Ammon's horn (tissue), 1 donor: ENCODE measurements at places on chromosomes 7 and 10.

GRCh38 chr7:77321300-77321699 is 94.8 kb downstream of the GSAP start:
- DNase-seq, result peak; percentile 45

- peak; percentile 25 for DNase-seq
Measured at GRCh38 chr10:31756729-31757110, 171.9 kb downstream of the ARHGAP12 start.

DNA sequence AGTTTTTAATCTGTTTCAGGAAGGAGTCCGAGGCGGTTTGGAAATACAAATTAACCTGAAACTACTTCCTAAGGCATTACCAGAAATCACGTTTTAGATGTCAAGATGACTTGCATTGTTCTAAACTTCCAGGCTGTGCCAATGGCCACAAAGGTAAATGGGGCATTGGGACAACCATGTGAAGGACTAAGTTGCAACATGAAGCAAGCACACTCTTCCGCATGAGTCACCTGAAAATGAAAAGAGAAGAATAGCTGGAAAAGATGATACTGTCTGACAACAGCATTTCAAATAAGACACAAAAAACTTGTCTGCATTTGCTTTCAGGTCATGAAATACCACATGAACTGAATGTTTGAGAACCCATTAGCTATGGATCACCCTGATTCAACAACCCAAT is 262.1 kb downstream of the AHR start:
- DNase-seq, result no peak

- no peak for DNase-seq
Measured at GRCh38 chr10:13628661-13629060, 41.9 kb downstream of the PRPF18 start.

DNA sequence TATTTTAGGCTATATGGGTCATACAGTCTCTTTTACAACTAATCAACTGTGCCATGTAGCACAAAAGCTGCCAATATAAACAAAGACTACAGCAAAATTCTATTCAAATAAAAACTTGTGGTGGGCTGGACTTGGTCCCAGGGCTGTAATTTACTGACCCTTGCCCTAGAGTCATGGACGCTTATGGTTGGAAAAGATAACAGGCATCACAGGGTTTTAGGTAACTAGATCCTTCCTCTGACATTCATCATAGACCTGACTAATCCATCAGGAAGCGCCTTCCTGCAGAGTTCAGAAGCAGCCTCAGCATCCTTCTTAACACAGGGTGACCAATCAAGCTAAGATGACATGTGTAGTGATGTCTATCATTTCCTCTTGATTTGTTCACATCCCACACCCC is 40.2 kb upstream of the GPAM start:
- DNase-seq, result no peak

DNA sequence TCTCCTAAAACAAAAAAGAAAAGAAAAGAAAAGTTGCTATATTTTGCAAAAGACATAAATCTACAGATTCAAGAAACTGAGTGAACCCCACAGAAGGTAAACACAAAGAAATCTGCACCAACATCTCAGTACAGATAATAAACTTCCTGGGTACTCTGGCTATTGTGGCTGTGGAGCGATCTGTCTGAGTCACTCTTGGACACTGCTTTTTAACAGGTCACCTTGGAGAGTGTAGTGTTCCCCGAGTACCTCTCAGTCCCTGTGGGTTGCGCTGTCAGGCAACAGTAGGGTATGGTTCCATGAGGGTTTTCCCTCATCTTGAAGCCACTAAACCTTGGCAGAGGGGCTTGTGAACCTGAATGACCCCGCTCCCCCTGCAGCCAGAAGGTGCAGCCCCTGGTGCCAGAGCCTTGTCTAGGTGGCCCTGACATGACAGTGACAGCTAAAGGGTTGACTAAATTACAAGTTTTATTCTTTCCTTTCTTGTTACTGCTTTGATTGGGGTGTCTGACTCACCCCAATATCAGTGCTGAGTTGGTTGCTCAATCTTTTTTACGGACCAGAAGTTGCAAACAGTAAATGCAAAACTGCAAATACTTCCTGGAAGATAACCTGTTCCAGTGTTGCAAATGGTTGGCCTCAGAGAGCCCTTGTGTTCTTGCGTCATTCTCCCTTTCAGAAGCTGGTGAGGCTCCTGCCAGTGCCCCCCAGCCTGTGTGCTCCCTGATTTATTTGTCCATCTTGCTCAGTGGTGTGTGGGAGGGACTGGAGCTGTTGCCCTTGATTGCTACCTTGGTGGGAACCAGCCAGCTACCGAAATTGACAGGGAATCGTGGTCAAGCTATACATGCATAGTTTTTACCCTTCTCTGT is 30.6 kb downstream of the POR start:
- DNase-seq, result no peak

- peak; percentile 17 for DNase-seq
Measured at GRCh38 chr10:62430881-62431280, 56.7 kb downstream of the ZNF365 start.

DNA sequence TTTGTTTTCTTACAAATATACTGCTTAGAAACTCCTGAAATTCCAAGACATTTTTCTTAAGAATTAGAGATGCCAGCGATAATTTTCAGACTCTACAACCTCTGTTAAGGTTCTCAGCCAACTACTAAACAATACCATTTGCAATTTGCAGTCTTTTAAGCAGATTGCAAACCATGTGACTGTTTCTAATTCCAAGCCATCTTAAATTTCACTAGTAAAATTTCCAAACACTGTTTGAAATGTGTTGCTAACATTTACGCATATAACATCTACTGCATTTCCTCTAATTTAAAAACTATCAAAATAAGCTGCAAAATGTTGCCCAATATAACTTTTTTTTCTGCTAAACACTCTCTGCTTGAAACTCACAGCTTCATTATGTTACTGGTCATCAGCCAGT is 56.0 kb upstream of the MACROH2A2 start:
- DNase-seq, result no peak

DNA sequence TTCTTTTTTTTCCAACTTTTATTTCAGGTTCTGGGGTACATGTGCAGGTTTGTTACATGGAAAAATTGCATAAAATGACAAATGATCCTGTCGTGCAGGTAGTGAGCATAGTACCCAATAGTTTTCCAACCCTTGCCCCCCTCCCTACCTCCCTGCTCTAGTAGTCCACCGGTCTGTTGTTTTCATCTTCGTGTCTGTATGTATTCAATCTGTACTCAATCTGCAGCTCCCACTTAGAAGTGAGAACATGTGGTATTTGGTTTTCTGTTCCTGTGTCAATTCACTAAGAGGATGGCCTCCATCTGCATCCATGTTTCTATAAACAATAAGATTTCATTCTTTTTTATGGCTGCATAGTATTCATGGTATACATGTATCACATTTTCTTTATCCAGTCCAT is 151.3 kb downstream of the C1GALT1 start:
- no peak for DNase-seq

DNA sequence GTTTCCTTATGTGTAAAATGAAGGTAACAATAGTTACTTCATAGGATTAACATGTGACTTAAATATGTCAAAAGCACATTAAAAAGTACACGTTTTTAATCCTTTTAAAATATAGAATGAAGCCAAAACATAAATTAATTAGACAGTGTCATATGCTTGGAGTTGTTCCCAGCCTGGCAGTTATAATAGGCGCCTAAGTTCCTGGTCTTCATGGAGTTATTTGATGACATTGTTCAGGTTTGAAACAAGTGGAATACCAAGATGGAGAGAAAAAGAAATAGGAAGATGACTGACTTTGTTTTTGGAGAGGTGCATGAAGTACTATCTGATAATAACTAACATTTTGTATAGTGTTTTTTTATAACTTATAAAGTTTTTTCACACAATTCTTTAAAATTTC is 67.3 kb downstream of the ZNRF2 start:
- no peak for DNase-seq

DNA sequence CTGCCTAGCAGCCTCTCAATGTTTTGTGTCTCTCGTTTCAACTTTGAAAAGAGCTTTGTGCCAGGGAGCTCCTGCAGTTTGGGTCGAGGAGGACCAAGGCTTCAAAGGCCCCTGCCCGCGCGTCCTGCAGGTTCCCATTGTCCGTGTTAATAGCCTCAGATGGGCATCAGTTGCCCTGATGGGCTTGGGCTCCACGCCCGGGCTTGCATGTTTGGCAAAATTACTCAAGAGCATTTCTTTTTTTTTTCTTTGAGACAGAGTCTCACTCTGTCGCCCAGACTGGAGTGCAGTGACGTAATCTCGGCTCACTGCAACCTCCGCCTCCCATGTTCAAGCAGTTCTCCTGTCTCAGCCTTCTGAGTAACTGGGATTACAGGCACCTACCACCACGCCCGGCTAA is 636.6 kb downstream of the SDK1 start:
- no peak for DNase-seq

- no peak for DNase-seq
Measured at GRCh38 chr7:125112850-125113249, 183.2 kb upstream of the POT1 start.

DNA sequence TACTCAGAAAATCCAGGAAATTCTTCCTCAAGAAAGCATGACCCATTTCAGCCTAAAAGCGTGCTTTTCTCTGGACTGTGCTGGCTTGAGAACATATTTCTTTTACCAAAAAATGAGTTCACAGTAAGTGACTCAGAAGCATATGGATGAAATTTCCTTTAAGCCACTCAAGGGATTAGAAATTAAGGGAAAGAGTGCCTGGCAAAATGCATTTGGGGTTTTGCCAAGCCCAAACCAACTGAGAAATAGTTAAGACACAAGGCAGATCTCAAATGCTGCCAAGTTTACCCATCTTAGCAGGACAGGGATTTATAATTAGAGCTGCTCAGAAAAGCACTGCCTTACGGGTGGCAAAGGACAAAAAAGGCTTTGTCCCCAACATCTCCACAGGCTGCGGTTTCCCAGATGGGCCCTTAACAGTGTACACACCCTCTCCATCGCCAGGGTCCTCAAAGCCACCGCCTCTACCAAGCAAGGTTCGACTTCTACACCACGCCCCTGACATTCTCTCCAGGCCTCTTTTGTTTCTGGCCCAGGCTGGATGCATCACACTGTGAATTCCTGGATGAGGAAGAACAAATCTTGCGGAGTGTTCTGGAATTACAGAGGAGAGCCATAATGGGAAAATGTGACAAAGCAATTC is 30.1 kb upstream of the CDHR3 start:
- DNase-seq, result peak; percentile 42

DNA sequence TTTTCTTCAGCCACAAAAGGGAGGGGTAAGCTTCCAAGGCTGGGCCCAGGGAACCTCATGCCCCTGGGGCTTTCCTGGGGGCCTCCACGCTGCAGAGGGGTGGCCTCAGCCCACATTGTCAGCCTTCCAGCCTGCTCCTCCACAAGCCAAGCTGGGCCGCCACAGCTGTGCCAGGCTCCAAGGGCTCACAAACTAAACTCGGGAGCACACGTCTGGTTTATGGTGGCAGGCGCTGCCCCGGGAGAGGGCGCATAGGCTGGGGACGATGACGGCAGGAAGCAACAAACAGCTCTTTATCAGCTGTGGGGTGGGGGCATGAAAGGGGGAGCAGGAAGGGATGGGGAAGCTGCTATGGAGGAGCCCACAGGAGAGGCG is 6.3 kb upstream of the CDH23 start:
- peak; percentile 83 for DNase-seq

- no peak for DNase-seq
Measured at GRCh38 chr7:154306036-154306435, 253.8 kb downstream of the DPP6 start.

DNA sequence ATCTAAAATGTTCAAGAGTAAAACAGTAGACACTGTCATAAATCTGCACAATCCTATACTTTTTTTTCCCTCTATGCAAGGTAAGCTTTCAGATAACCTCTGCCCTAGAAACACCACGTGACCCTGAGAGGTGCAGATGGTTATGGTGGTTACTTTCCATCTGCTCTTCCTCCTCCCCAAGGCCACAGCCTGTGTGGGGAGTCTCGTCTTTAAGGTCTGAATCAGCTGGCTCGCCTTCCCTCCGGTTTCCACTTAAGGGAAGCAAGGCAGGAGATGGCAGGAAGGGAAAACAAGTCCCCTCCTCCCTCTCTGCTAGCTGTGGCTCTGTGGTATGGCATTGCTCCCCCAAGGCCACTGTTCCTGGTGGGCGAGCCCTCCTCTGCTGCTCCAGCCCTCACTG is 181.8 kb downstream of the GLI3 start:
- DNase-seq, result no peak

DNA sequence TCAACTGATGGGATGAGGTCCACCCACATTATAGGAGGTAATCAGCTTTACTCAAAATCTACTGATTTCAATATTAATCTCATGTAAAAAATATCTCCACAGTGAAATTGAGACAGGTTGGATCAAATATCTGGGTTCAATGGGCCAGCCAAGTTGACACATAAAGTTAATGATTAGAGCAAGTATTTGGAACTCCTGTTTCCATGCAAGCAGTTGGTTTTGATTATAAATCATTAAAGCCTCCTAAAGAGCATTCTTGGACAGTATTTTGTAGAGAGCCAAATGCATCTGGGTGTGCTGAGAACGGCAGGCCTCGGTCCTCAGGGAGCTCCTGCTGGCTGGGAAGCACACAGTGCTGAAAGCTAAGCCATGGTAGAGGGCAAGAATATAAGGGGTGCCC is 126.9 kb upstream of the BTBD16 start:
- no peak for DNase-seq

- DNase-seq, result no peak
Measured at GRCh38 chr7:128944487-128945236, 6.9 kb downstream of the IRF5 start.

DNA sequence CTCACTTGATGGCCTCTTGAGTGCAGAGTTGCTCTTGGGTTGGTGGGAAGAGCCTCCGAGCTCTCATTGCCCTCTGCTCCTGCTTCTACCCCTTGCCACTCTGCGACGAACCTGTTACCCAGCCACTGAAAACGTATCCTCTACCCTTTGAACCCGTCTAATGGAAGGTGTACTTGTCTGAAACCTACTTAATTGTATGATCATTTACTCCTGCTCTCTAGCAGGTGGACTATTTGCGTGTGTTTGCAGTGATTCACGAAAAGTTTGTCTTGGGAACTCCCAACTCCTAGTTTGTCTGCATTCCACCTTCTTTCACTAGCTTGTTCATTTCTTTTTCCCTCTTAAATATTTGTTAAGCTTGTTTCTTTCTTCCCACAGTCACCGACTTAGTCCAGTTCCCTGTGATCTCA is 503 bp downstream of the CROT start:
- DNase-seq, result peak; percentile 37

- no peak for DNase-seq
Measured at GRCh38 chr10:132618158-132618919, 80.8 kb downstream of the INPP5A start.

DNA sequence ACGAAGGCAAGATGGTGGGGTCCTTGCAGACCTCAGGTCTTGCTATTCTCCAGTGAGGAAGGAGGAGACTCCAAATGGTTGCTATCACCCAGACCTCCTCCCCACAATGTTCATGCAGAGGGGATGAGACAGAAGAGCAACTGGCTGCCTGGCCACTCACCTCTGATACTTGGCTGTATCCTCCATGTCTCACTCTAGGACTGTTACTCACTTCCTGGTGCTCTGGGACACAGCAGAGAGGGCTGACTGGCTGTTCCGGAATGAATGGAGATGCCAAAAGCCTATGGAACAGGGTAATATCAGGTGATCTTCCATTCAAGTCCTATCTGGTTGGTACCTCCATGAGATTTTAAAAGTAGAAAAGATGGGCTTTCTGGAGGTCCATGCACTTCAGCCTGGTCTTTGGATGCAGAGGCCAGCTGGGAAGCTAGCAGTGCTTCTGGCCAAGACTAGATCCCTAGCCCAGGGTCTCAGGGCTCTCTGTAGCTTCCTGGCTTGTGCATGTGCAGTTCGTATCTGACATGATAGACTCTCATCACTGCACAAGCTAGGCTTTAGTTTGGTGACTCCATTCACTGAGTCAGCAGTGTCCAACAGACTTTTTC is 27.0 kb upstream of the ABI1 start:
- no peak for DNase-seq
